ENCODE measurements at places on chromosomes 7 and 10.
A peak's percentile ranks its signal among the peaks of the same experiment; 100 is the strongest.

GRCh38 chr10:4183761-4184261 is 398.8 kb upstream of the KLF6 start:
- no peak for DNase-seq

DNA sequence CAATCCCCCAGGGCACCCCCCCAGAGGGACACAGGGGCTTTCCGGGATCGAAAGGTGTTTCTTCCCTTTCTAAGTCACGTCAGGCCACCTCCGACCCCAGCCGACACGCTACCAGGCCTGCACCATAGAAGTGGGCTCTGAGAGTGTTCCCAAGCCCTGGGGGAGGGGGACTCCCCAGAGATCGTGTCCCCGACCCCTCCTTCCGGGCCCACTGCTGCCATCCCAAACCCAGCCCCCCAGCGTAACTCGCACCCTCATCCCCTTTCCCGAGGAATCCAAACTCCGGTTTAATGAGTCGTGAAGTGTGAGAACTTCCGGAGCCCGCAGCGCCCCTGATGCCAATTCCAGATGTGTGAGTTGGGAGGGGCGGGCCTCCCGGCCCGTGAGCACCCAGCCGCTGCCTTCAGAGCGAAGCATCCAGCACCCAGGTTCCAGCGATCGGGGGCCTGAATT is 11.3 kb downstream of the UNCX start:
- no peak for DNase-seq

DNA sequence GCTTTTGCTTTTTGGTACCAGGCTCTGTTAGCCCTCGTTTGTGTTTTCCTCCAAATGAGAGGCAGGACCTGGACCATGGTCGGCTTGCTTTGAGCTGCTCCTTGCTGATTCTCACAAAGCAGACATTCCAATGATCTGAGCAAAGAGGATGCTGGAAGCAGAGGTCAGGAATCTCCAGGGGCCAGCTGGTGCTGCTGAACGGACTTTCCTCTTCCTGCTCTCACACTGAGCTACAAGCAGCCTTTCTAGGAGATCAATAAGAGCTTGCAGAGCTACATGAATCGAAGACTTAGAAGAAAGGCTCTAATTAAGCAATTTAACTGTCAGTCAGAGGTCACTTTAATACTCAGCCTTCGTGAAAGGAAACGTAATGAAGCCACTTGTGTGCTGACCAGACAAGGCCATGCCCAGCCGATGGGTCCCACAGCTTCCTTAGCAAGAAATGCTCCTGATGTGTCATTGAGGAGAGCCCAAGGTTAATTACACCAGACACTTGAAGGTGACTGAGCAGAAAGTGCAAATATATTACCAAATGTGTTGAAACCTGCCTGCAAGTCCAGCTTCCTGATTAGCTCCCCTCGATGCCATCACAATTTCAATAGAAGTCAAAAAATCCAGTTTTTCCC is 151.3 kb upstream of the RSU1 start:
- peak; percentile 9 for DNase-seq

GRCh38 chr10:22016046-22016705 is 12.6 kb upstream of the DNAJC1 start:
- DNase-seq, result no peak

DNA sequence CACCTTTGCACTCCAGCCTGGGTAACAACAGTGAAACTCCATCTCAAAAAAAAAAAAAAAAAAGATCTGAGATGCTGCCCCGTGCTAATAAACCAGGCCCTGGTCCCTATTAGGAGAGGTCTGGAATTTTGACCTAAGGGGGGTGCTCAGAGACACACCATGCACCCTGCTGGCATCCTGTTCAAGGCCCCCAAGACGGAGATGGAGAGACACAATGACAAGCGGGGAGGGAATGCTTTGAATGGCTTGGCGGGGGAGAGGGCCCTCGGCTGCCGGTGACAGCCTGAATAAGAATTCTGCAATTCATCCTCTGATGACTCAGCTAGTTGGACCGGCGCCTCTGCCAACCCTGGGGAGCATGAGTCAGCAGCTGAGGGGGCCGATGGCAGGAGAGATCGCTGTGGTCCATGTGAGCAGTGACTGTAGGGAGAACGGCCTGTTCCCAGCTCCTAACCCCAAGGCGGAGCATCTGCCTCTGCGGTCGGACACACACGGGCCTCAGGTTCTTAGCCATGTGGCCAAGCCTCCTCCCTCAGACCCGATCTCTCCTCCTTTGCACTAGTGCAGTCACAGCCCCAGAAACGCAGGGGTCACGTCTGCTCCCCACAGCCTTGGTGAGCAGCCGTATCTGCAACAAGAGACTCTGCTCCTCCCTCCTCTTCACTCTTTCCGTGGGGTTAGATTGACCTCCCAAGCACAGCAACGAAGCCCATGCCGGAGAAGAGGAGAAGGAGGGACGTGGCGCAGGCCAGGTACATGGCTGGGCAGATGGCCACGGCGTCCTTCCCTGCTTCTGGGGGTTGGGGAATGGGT is 14.9 kb downstream of the TRIM56 start:
- DNase-seq, result peak; percentile 96

DNA sequence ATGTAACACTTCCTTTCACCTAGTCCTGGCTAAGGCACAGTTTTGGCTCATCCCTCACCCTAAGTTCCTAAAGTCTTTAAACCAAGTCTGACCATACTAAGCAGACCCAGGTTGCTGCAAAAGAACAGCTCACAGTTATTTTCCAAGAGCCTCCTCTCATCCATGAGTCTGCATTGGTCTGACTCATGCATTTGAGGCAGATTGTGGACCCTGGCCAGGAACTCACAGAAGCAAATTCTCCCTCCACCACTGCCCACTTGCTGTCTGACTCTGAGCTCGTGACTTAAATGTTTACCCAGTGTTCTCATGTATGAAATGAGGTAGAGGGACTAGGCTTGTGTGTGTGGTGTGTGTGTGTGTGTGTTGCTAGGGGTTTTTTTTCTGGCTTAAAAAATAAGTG is 1272.8 kb downstream of the TYW1 start:
- DNase-seq, result no peak

DNA sequence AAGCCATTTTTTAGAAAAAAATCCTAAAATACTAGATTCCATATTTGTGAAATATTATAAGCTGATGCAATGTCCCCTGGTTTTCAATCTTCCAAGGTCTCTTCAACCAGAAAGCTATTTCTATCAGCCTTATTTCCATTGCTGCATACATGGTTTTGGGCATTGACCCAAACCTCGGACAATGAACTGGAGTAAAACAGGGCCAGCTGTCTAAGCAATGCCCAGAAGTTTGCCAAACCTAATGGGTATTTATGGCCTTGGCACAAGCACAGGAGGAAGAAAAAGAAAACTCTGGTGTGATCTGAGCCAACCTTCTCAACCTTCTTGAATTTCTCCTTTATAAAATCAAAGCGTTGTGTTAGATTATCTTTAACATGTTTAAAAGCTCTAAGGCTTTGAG is 402.3 kb downstream of the DNAJB9 start:
- no peak for DNase-seq

- no peak for DNase-seq
Observed at GRCh38 chr7:138745189-138745588, 44.0 kb upstream of the SVOPL start.

GRCh38 chr10:22611425-22612115 is 102.8 kb downstream of the PIP4K2A start:
- no peak for DNase-seq

DNA sequence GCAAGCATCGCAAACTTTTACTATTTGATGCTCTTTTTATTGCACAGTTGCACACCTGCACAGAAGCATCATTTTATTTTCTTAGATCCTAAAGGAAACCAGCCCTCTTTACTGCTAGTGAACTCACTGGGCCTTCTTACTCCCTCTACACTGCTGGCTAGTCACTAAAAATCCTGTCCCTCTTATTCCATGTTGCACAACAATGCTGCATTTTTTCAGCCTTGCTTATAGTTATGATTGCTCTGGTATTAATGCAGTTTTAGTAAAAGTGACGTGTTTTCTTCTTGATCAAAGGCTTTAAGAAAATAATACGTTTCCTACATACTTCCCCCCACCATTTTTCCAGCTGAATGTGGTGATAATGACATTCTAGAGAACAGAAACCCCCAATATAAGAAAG is 132.9 kb upstream of the FAM3C start:
- no peak for DNase-seq

- DNase-seq, result no peak
Observed at GRCh38 chr10:92844746-92845145, 3.6 kb upstream of the EXOC6 start.

DNA sequence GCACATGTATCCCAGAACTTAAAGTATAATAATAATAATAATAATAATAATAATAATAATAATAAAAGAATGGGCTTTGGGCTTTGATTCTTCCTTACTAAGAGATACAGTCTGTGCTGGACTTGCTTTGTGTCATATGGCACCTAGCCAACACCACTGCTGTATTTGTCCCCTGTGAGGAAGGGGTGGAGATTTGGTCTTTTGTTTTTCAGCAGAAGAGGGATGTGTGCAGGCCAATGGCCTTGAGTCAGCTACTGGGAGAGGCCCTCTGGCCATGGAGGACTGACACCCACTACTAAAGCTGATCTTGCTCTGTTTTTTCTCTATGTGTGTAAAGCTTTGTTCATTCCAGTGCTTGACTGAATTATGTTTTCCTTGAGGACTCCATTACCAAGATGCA is 573.0 kb upstream of the PCDH15 start:
- DNase-seq, result no peak

DNA sequence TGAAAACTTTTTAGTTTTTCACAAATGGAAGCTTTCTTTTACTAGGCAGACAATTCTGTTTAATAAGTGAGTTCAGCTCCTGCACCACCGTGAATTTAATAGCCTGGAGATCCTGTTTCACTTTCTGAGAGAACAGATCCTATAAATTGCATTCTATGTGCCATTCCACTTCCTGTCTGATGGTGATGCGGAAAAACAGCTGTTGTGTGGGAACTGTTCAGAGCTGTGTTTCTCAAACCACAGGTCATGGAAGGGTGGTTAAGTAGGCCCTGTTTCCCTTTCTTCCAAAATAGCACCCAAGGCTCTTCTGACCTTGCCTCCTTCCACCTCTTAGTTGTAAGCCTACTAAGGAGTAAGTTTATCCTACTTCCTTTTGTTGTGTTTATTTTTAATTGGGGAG is 97.2 kb upstream of the DKK1 start:
- no peak for DNase-seq

- DNase-seq, result no peak
Observed at GRCh38 chr7:15491361-15491760, 70.5 kb downstream of the AGMO start.

- DNase-seq, result no peak
Observed at GRCh38 chr10:83987216-83987615, 152.1 kb upstream of the GHITM start.

- no peak for DNase-seq
Observed at GRCh38 chr10:96496281-96496925, 17.3 kb downstream of the TLL2 start.

GRCh38 chr7:27269455-27269854 is 26.9 kb downstream of the EVX1 start:
- DNase-seq, result no peak

- DNase-seq, result peak; percentile 26
Observed at GRCh38 chr10:112446055-112446854, 459 bp downstream of the ZDHHC6 start.

GRCh38 chr7:42262964-42263363 is 26.0 kb upstream of the GLI3 start:
- DNase-seq, result peak; percentile 59

DNA sequence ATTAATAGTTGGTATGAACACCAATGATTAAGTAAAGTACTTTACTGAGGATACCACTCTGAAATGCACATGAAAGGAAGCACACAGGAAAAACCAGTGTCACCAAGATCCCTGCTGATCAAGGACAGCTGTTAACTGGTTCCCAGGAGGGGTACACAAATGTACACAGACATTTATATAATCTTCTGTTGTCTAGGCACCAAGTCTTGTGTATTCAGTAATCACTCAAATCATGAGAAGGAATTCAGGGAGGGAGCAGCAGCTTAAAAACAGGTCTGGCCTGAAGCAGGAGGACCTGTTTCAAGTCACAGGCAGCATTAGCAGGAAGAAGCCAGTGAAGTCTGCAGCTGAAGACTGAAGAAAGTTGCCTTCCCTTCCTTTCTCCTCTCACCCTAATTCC is 18.7 kb downstream of the MPP7 start:
- DNase-seq, result no peak

DNA sequence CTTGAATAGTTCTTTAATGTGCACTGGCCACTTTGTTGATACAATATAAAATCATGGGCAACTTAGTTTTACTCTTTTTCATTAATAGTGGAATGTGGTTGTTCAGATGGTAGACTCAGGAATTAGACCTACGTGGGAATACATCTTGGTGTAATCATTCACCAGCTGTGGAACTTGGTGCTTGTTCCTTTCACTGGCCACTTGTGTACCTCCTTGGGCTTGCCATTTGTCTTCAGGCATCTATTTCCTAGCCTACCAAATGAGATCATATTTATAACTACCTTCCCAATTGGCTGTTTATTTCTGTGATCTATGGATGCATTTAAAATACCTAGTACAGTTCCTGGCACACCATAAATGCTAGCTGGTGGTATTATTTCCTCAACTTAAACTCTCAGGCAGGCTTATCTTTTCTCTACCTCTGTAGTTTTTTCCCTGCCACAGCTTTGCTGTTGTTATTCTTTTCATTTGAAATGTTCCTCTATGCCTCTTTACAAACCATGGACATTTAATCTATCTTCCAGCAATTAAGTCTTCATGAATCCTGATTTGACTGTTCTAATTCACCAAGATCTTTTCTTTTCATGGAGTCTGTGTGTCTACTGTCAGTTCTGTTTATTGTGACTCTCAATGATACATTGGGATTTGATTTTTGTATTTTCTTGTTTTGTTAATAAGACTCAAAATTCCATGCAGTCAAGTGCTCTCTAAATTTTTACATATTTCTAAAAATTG is 113.0 kb downstream of the ADAM22 start:
- DNase-seq, result no peak

- peak; percentile 11 for DNase-seq
Observed at GRCh38 chr10:50275650-50276235, 24.4 kb upstream of the ASAH2 start.

GRCh38 chr10:33386926-33387325 is 52.5 kb upstream of the NRP1 start:
- DNase-seq, result no peak

DNA sequence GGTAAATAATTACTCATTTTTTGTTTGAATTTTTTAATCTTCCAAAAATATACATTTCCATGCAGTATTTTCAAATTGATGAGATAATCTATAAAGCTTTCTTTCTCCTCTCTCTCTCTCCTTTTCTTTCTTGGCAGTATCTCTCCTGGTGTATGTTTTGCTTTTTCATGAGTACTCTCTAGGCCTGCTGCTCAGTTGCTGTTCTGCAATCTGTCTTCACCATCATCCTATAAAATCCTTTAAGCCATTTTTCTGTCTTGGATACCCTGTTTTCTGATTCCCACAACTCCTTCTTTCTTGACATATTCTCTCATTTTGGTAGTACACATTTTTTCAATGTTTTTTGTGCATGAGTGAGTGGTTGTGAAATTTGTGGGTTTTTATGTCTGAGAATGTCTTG is 1558.1 kb upstream of the LRRTM3 start:
- DNase-seq, result no peak

Data from RWPE1 (cell line).